ENCODE measurements at places on chromosomes 16 and 17.
A peak's percentile ranks its signal among the peaks of the same experiment; 100 is the strongest.

DNA sequence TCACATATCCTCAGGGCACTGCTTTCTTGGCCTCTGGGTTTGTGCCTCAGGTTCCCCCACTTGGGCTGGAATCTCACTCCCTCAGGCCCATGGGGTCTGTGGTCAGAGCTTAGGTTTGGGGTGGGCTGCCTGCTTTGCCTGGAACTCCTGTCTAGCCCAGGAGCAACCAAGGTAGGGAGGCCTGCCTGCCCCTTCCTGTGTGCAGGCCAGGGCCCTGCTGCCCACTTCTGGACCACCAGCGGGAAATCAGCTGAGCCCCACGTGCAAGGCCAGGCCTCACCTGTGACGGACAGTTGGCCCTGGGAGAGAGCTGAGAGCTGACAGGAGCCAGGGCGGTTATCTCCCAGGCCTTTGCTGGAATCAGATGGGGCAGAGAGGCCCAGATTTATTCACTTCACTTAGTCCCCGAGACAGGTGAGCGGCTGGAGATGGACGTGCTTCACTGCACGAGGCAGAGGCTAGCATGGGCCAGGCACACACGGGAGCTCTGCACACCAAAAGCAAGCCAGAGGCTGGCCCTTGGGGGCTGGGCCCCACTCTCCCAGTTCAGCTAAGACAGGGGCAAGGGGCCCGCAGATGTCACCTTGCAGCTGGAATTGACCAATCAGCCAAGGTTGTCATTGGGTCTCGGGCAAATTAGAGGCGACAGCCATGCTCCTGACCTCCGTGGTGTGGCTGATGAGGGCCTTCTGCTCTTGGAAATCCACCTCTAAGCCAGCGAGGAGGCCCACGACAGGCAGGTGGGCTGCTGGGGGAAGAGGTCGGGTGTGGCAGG is 49.9 kb upstream of the DOC2B start:
- no peak for DNase-seq

GRCh38 chr16:58031016-58031800 is 5.7 kb downstream of the MMP15 start:
- DNase-seq: no peak

DNA sequence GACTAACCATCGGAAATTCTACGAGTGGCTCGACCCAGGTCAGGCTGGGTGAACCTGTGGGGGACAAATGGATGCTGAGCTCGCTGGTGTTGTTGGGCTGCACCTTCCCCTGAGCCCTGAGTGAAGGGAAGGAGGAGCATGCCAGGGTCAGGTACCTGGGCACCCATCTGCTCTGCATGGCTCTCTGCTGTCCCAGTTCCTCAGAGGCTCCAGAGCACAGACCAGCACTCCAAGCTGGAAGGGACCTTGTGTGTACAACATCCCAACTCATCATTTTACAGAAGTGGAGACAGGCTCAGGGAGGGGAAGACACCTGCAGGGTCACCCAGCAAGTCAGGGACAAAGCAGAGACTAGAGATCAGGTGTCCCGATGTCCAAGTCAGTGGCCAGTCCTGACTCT is 84.9 kb upstream of the NLRP1 start:
- DNase-seq: no peak

DNA sequence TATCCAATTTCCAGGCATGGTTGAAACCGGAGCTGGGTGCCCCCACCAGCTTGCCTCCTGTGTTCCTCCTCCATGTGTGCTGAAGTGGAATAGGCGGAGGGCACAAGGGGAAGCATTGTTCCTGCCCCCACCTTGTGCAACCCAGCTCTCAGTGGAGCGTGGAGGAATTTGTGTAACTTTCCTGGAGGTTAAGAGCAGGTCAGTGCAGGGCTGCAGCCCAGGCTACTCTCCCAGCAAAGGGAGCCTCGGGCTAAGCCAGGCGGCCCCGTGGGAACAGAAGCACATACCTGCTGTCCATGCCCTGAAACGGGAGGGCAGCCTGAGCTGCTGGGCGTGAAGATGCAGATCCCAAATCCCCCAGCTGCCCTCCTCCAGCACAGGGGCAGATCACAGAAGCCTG is 158.8 kb upstream of the LHX1 start:
- no peak for DNase-seq

DNA sequence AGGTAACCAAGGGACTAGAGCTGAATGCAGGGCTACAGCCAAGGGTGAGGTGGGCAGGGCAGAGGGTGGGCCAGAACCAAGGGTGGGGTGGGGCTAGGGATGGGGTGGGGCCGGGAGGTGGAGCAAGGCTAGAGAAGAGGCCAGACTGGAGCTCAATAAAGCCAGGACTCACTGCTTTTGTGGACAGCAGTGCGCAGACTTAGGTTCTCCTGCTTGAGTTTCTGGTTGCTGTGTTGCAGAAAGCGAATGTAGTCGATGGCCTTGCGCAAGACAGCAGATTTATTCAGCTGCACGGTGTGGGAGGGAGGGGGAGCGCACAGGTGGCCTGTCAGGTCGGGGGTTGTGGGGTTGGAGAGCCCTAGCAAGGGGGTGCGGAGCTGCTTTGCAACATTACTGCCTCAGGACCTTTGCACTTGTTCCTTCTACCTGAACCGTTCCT is 18.7 kb downstream of the SREBF1 start:
- no peak for DNase-seq

DNA sequence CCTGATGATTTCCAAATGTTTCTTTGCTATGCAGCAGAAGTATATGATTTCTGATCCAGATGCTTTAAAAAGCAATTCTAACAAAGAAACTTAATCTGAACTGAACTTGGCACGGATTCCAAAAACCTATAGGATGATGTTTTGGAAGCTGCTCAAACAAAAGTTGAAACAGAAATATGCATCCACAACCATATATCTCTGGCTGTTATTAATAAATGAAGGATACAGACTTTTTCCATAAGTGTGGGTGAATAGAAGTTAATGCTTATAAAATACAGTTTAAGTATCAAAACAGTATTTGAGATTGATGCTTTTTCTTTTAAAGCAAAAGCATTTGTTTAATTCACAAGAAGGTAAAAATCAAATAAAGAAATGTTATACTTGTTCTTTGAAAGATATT is 27.9 kb upstream of the NACA2 start:
- no peak for DNase-seq

DNA sequence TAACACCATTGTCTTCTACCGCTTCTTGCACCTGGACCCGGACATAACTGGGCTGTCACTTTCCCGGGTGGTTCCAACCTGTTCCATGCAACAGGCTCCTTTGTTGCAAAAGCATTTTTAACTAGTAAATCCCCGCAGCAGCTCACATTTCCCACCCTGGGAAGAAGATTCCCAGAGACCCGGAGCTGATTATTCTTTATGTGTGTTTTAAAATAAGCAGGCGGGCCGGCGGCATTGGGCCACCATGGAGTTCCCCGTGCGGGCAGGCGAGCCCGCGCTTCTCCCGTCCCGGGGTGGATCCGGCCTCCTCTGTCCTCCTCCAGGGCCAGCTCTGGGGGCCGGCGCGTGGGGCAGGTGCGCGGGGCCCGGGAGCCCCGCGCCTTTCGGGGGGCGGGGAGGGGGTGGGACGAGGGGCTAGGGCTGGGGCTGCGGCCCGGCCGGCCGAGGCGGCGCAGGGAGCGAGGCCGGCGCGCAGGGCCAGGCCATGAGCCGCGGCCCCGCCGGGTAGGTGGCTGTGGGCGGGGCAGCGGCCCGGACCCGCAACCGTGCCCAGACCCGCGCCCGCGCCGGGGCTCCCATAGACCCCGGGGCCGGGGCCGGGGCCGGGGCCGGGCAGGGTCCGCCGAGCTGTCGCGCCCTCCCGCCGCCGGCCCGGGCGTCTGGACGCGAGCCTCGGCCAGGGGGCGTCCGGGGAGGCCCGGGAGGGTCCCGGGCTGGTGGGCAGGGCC is 1.7 kb downstream of the CRAMP1 start:
- DNase-seq: peak; percentile 8

DNA sequence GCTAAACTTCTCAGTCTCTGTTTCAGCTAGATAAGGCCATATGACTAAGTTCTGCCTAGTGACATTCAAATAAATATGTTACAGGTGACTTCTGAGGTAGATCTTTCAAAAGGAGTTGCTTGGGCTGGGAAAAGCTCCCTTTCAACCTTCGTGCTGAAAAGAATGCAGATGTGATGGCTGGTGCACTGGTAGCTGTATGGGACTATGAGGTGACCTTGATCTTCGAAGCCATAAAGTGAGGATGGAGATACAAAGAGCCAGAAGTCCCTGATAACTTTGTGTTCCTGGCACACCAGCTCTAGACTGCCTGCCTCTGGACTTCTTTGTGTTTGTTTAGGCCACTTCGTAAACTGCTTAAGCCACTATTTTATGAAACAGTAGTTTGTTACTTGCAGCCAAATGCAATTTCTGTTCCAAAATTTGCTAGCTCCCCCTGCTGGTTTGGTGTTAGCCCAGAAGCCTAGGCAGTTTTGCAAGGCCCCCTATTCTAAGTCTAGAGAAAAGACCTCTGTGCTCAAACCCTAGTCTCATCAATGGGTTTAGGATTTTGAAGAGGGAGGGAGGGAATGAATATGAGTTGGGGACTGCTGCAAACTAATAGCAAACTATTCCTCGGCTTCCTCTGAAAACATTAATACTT is 23.3 kb upstream of the ERCC4 start:
- peak; percentile 6 for DNase-seq

DNA sequence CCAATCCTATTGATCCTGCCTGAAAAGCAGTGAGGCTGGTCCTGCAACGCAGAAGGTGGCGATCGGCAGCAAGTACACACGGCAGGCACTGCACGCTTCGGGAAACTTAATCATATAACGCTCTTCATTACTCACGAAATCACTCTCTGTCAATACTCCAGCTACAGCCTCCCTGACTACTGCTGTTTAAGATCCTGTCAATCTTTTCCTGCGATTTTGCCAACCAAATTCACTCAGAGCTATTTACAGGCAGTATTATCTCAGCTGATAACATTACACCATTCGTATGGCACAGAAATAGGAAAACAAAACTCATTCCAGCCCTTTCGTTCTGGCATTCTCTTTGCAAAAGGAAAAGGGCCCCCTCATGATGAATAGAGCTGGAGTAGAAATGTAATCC is 262.4 kb upstream of the CDH8 start:
- no peak for DNase-seq

Measured in activated CD4-positive, alpha-beta T cell treated with anti-CD3 and anti-CD28 coated beads, Interleukin-2, amount 50 U/mL, for 16 hours (primary cell).